ENCODE measurements at places on chromosomes 3 and 15.

DNA sequence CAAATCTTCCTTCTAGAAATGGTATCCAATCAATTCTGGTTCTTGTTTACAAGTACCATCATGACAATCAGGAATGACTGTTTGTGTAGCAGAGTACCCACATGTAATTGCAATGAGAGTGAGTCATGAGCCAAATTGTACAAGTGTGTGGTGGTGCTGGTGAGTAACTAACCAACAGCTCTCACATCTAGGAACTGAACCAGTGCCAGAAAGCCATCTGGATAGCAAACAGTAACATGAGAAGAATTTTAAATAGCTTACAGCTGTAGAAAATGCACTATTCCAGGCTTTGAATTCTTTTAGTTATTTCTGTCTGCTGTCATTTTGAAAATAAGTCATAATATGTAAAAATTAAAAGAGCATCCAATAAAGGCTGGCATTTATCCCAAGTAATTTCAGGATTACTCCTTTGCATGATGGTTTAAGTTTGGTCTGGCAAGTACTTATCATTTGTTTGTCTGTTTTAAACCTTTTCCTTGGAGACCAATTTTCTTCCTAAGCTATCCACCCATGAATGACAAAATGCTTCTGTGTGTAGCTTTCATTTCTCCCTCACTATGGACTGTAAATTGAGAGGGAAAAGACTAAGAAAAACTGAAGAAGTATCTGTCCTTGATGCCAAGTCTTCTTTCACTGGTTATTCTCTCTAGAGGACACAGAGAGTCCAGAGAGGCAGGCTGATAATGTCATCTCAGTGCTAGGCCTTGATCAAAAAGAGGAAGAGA is 60.0 kb downstream of the PIK3CB start:
- DNase-seq, result no peak

DNA sequence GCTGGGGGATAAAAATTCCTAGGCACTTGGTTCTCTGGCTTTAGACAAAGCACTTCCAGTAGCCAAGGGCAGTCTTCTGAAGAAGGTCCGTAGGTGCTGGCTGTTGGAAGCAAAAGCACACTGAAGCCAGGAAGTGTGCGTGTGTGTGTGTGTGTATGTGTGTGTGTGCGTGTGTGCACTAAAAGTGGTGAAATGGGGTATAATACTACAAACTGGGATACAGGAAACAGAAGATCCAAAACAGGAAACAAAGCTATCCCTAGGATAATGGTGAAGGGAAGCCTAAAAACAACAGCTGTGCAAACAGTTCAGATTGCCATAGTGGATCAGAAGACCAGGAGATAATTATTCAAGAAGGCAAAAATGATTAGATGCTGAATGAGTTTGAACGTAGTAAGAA is 103.4 kb downstream of the IL20RB start:
- DNase-seq, result no peak

- DNase-seq, result no peak
Measured at GRCh38 chr15:92336419-92336987, 57.2 kb upstream of the ST8SIA2 start.

DNA sequence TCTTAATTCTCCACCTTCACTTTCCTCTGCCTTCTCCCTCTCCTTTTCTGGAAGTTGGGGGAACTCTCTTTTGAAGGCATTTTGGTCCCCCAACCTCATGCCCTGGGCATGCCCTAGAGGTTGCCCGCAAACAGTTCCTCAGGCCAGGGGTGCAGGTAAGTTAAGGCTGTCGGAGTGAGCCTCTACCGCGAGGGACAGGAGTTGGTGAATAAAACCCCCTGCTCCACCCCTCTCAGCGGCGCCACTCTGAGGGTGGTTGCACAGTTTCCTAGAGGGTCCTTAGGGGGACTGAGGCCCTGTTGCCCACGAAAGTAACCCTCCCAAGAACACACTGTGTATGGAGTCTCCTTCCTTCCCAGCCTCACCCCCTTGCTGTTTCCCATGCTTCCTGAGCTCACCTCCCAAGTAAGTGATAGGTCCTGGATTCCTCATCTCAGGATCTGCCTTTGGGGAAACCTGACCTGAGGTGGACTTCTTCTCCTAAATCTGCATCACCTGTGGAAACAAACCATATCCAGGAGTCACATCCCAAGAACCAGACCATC is 23.1 kb upstream of the THSD4 start:
- DNase-seq, result no peak

- no peak for DNase-seq
Measured at GRCh38 chr3:26452363-26452762, 170.2 kb upstream of the LRRC3B start.

- no peak for DNase-seq
Measured at GRCh38 chr3:85710490-85710889, 751.7 kb downstream of the CADM2 start.

DNA sequence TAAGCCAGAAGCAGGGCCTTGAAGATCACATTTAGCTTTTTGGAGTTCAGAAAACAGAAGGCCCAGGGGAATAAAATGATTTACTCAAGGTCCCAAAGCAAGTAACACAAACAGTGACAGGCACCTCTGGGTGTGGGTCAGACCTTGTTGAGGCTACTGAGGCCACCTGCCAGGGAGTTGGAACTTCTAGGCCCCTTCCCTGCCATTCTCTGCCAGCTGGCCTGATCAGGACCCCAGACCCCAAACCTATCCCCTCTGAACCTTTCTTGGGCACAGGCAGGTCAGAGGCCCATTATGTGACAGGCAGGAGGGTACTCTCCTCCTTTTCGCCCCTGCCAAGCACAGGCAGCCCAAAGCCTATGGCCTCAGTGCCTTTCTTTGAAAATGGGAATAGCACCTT is 49.4 kb upstream of the ATP2B2 start:
- DNase-seq, result no peak

GRCh38 chr15:38134252-38134651 is 118.4 kb upstream of the SPRED1 start:
- DNase-seq, result no peak

- DNase-seq, result no peak
Measured at GRCh38 chr3:182692021-182692420, 101.3 kb upstream of the ATP11B start.

- no peak for DNase-seq
Measured at GRCh38 chr3:156373095-156373494, 181.8 kb downstream of the SSR3 start.

DNA sequence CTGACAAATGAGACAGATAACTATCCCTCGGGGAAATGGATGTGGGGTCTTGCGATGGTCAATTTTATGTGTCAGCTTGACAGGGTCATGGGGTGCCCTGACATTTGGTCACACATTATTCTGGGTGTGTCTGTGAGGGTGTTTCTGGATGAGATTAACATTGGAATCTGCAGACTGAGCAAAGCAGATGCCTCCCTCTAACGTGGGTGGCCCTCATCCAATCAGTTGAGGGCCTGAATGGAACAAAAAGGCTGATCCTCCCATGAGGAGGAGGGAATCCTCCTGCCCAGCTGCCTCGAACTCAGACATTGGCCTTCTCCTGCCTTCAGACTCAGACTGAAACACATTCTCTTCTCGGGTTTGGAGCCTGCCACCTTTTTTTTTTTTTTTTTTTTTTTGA is 69.0 kb downstream of the MINAR1 start:
- DNase-seq, result no peak

- DNase-seq, result no peak
Measured at GRCh38 chr15:62269504-62269903, 104.4 kb upstream of the C2CD4B start.

Measured in GM18507 (cell line).